ENCODE measurements at places on chromosomes 11 and 22. TPM values are rescaled to one million over a fixed set of nuclear protein-coding genes. Genes with fewer than 3 reads are reported as not detected.

DNA sequence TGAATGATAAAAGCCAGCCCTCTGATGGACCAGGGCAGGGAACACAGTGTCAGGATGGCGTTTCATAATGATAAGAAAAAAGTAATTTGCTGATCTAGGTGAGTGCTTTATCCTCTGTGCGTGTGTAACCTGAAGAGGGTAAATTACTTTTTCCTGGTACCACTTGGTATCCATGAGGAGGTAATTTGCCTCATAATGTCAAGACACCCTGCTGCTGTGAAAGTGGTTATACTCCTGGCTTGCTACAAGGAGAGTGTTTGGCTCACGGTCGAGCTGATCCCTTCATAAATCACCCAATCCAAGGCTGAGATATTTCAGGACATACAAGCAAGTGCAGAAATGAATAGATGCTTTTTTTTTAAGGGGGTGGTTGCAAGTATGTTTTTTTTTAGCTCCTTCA, 207.2 kb upstream of the PGR start:
- no peak for DNase-seq

DNA sequence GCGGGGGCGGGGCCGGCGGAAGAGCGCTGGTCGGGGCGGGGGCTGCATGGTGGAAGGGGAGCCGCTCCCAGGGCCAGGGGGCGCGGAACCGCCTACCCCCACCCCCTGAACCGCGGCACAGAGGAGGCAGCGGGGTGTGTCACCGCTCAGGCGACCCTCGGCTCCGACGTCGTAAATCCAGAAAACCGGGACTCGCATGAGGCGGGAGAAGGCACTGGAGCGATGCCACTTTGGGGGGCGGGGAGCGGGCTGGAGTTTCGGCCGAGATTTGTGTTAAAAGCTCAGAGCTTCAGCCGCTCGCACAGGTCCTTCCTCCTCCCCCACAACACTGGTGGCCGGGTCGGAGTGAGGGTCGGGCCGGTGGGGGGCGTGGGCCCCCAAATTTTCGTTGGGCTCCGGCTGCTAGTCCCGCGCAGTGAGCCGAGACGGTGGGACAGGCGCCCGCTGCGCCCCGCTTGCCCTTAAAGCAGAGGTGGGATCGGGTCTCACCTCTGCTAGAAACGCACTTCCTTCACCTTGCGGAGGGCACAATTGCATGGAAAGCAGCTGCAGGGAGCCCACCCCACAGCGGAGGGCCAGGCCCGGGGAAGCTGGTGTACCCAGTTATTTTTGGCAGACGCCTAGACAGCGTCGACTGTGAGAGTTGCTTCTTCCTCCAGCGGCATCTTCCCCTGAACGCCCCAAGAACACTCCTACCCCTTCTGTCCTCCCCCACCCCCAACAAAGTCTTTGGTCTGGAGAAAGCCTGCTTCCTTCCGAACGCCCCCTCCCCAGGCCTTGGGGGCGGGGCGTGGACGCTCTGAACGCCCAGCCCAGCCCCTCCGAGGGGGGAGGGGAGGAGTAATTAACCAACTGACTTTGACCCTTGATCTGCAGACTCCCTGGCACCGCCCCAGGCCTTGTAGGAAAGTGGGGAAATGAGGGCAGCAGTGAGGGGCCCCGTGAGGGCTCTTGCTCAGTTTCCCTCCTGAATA, 1.1 kb downstream of the OVOL1 start:
- no peak for DNase-seq

- DNase-seq = no peak
Measured at GRCh38 chr11:26522912-26523610, 49.0 kb downstream of the MUC15 start.

DNA sequence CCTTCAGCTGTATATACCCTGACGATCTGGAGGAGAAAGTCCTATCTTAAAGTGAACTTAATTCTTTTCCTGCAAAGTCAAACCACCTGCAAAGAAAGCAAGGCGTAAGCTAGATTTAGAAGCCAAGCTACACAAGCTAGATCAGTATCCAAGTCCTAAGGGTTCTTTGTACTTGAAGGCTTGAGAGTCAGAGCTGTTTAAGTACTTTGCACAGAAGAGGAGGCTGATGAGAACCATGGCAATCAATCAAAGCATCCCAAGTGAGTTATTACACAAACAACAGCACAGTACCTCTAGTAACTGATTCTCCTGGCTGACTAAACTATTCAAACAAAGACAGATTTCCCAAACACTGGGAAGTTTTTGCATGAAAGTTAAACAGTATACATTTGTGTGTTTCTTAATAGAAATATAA, 1.9 kb downstream of the CDON start:
- DNase-seq = no peak

GRCh38 chr11:9783986-9784385, 120.1 kb downstream of the SWAP70 start:
- no peak for DNase-seq

- DNase-seq = peak; percentile 77
Measured at GRCh38 chr11:126431401-126432064, 76.0 kb downstream of the ST3GAL4 start.

DNA sequence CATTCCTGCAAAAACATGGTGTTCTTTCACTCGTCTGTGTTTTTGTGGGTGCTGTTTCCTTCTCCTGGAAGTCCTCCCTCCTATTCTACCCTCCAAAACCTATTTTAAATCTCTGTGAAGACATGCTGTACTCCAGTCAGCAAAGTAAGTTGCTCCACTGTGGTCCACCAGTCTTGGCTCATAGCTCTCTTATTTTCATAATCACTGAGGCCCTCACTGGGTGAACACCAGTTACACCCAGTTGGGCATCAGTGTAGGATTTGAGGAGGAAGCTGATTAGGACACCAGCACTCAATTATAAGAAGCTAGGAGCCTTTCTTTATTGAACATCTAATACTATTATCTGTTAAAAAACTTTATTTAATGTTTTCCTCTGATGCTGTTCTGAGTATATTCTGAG, 23.9 kb upstream of the EED start:
- no peak for DNase-seq

- no peak for DNase-seq
Measured at GRCh38 chr11:108235633-108236032, 12.8 kb downstream of the ATM start.

DNA sequence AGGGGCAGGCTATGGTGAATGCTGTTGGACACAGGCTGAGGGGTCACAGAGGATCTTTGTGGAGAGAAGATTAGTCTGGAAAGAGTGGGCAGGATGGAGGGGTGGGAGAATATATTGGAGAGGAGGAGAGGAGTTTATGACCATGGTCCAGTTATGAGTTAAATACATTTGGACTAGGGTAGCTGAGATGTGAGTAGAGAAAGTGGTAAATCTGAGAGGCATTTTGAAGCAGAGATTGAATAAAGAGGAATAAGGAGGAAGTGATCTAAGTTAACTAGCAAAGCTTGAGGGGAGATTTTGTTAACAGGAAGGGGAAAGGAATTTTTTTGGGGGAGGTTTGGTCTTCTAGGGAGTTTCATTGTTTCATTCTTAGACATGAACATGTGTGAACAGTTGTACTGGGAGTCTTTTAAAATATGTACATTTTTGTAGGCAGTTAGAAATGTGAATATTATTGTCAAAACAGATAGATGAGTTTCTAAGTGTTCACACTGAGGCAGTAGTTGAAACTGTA, 43.1 kb upstream of the EED start:
- no peak for DNase-seq

GRCh38 chr11:90434858-90435257, 212.0 kb upstream of the CHORDC1 start:
- DNase-seq = no peak

- no peak for DNase-seq
Measured at GRCh38 chr22:34992672-34993071, 73.3 kb upstream of the ISX start.

- no peak for DNase-seq
Measured at GRCh38 chr22:38831166-38831945, 12.5 kb downstream of the NPTXR start.

DNA sequence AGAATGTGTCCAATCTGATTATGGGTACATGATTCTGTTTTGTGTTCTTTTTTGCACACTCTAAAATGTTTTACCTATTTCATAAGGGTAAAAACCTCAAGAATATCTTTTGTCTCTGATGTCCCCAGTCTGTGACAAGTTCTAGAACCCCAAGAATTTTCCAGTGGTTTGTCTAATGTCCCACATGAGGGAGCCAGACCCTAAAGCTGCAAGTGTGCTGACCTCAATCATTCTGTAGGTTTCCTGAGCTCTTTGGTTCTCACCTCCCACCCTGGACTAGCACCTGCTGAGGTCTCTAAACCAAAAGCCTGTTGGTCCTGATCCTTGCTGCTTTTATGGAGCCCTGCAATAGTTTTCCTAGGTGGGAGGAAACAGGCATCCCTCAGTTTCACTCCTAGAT, 149.8 kb upstream of the MPPED2 start:
- no peak for DNase-seq

DNA sequence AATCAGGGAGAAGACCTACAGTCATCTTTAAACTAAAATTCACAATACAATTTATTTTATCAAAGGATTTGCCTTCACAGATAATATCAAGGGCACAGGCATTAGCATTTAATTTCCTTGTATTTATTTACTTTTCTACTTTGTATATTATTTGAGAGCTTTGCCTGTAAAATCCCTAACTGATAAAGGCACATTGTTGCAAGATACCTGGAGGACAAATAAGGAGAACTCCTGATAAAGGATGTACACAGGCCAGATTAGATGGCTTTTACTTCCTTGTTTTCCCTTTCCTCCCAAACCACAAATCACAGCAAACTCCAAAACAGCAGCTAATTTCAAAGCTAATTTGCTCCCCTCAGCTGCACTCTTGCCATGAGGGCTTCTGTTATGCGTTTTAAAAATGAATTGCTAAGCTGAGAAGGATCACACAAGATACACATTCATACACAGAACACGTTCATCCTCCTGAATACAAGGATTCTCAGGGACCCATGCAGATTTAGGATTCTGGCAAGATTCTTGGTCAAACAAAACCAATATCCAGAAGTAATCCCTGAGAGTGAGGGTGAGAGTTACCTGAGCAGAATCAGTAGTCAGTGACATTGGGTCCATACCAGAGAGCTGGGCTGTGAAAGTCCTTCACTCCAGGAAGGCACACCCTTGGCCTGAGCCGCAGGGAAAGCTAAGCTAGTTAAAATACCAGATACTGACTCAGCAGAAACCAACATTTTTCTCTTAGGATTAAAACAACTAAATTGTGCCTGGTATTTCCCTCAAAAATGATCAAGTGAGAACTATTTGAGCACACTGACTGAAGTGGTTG, 100.3 kb upstream of the CLPB start:
- no peak for DNase-seq

- DNase-seq = peak; percentile 71
Measured at GRCh38 chr11:45885274-45885920, at the start of gene MAPK8IP1. Gene MAPK8IP1 (plus strand): TSS chr11:45885651. CDS start chr11:45885821, 170 bp downstream.

- peak; percentile 64 for DNase-seq
Measured at GRCh38 chr11:60950933-60951605, 907 bp downstream of the SLC15A3 start.

GRCh38 chr11:18455686-18456372, at the start of gene LDHAL6A:
Gene LDHAL6A (plus strand): TSS chr11:18455856. CDS start chr11:18456681, 825 bp downstream.
- no peak for DNase-seq

DNA sequence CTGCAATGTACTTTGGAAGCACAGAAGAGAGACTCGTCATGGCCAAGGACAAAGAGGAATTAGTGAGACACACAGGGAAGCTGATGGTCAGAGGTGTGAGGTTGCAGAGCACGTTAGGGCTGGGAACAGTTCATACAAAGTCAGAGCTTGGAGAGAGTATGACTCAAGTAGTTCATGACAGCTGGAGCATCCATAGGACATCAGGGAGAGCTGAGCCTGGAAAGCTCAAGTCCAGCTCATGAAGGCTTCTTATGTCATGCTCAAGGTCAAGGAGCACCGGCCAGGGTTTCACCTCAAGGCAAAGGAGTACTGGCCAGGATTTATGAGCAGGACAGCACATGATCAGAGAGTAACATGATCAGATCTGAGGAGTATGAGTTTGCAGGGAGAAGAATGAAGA, 64.6 kb upstream of the CHST1 start:
- DNase-seq = no peak

GRCh38 chr11:61737636-61738386, 14.6 kb upstream of the MYRF start:
- no peak for DNase-seq

- DNase-seq = no peak
Measured at GRCh38 chr11:17157761-17158160, 50.0 kb downstream of the PIK3C2A start.

GRCh38 chr11:128271401-128271800, 316.0 kb downstream of the ETS1 start:
- no peak for DNase-seq

- DNase-seq = no peak
Measured at GRCh38 chr11:78318321-78319114, 99.1 kb downstream of the GAB2 start.

HIC2 gene
- total RNA-seq = 1.2 TPM

NAT10 gene
- total RNA-seq = 19.2 TPM

RNF214 gene
- total RNA-seq = 25.2 TPM

HBD gene
- not detected for total RNA-seq

HTR3A gene
- not detected for total RNA-seq

MS4A3 gene
- not detected for total RNA-seq

ASCL2 gene
- 0.17 TPM for total RNA-seq

MAPK8IP1 gene
- total RNA-seq = 4.4 TPM

LIPT2 gene
- 1.7 TPM for total RNA-seq

SAA4 gene
- not detected for total RNA-seq

SEPTIN3 gene
- total RNA-seq = 0.22 TPM

CCDC15 gene
- total RNA-seq = 0.25 TPM

OTOG gene
- total RNA-seq = not detected

RASSF10 gene
- 0.42 TPM for total RNA-seq

TMPRSS13 gene
- total RNA-seq = 0.15 TPM

COA4 gene
- 49.9 TPM for total RNA-seq
